ENCODE measurements at places on chromosomes 3 and 15.

DNA sequence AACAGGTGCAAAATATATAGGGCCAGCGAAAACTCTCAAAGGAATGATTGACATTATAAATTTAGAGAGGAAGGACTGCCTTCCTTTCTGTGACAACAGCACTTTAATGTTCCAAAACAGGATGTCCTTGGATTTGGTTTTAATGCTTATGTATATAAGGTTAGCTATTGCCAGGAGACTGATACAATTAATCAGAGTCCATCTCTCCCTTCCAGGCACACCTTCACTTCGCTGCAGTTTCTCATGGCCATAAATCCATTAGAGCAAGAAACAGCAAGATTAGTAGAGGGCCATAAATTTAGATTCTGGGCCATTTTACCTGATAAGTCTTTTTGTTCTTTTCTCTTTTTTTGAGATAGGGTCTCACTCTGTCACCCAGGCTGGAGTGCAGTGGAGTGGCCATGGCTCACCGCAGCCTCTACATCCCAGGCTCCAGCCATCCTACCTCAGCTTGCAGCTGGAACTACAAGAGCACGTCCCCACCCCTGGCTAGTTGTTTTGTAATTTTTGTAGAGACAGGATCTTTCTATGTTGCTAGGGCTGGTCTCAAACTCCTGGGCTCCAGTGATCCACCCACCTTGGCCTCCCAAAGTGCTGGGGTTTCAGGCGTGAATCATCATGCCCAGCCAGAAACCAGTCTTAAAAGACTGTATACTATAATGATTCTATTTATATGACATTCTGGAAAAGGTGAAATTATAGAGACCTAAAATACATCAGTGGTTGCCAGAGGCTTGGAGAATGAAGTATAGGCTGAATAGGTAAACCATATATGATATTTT lies 15.7 kb upstream of the TFRC start:
- DNase-seq = no peak

GRCh38 chr15:91929509-91929908 lies 76.0 kb downstream of the SLCO3A1 start:
- no peak for DNase-seq

DNA sequence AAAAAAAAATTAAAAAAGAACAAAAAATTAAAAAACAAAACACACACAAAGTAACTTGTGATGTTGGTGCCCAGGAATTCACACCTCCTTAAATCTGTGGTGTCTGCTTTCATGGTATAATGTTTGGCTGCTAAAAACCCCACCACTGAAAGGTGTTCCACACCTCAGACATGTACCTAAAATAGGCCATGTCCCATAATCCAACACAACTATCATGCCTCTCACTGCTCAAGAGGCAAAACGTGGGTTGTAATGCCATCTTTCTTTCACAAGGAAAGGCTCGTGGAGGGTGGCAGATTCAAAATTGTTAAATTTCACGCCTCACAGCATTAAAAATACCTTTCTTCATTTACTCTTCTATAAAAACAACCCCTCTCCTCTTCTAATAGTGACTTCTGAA lies 29.5 kb downstream of the MKRN2 start:
- no peak for DNase-seq

GRCh38 chr3:50415061-50415460 lies 55.7 kb upstream of the TMEM115 start:
- DNase-seq = no peak

DNA sequence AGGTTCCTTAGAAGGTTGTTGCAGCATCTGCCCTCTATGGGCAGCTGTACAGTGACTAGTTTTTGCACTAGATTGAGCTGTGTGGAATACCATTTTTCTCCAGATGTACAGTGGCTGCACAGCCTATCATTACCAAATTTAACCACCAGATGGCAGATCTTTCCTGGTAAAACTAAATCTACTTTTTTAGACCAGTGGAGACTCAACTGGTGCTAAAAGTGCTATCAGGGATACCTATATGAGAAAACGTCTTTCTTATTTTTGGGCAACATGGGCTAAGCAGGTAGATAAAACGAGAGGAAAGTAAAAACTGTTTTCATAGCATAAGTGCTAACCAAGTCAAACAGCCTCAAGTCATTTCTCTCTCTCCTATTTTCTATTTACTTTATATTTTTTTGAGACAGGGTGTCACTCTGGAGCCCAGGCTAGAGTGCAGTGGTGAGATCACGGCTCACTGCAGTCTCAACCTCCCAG lies 21.2 kb downstream of the IGSF10 start:
- DNase-seq = peak; percentile 76

DNA sequence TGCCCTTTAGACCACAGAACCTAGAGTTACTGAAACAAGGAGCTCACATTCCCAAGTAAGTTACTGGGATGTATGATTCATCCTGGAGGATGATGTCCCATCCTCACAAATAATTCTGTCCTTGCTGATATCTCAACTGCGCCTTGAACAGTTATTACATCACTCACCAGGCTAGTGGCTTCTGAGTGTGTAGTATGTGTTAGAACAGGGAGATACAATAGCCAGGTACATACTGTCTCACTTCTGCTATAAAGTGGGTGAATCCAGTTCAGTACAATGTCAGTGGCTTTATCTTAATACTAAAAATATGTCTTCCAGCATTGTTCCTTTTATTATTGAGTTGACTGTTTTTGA lies 483.2 kb upstream of the FRG2C start:
- DNase-seq = no peak

DNA sequence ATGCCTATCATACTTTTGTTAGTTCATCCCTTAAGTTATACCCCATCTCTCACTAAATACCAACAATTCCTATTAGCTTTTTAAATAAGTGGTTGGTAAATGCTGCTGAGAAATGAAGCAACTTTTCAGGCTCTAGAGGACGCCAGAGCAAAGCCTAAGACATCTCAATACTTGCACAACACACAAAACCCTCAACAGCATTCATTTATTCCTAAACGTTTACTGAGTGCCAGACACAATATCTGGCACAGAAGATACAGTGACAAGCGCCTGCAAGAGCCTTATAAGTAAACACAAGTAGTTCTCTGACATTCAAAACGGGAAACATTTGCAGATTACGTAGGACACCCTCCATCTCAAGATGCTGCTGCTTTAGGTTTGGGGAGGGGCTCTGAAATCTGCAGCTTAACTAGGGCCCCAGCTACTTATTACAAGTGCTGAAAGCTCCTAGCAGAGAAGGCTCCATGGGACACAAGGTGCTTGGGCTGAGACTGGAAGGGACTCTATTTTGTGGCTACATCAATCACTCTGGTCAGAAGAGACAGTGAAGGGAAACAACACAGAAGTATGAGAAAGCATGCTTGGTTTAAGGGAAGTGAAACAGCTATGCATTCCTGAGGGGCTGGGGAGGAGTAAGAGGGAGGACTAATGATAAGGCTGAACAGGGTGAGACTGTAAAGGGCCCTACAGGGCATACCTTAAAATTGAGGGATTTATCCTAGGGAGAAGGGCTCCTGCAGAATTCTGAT lies 311.3 kb downstream of the PLCL2 start:
- peak; percentile 32 for DNase-seq

DNA sequence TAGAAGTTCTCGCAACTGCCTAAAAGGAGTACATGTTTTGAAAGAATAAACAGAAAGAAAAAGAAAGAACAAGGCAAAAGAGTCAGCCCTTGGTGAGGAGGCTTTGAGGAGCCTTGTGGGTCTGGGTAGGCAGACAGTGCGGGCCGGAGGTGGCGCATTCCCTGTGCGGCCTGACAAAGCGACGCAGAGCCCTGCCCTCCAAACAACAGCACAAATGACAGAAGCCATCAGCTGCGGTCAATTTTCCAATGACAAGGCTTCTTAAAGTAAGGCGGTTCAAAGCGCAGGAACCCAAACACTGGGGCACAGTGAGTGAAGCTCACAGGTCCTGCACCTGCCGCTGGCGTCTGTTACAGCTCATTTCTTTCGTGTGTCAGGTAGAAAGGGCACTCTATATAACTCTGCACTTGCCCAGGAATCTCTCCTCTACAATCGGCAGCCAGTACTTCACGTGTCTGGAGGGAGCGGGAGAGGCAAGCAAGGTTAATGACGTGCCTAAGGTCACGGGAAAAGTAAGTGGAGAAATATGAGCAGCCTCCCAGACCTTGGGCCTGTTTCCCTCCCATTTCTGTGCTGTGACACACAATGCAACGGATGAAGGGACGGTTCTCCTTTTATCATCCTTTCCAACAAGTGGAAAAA lies 178.1 kb downstream of the OPA1 start:
- no peak for DNase-seq

DNA sequence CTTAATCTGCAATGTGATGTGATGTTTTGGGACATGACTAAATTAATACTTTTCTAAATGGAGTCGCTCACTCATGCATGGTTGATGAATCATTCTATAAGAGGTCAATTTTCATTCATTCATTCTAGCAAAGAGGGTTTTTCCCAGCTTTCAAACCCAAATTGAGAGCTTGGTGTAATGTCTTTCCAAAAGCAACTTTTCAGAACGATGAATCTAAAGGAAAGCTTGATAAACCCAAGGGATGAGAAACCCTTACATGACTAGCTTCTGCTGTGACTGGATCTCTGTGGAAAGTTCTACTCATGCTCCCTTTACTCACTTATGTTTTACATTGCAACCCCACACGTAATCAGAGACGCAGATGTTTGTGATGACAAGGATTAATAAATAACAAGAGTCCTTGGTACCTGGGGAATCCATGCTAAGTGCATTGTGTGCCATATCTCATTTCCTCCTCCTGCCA lies 47.7 kb downstream of the PDZRN3 start:
- no peak for DNase-seq

DNA sequence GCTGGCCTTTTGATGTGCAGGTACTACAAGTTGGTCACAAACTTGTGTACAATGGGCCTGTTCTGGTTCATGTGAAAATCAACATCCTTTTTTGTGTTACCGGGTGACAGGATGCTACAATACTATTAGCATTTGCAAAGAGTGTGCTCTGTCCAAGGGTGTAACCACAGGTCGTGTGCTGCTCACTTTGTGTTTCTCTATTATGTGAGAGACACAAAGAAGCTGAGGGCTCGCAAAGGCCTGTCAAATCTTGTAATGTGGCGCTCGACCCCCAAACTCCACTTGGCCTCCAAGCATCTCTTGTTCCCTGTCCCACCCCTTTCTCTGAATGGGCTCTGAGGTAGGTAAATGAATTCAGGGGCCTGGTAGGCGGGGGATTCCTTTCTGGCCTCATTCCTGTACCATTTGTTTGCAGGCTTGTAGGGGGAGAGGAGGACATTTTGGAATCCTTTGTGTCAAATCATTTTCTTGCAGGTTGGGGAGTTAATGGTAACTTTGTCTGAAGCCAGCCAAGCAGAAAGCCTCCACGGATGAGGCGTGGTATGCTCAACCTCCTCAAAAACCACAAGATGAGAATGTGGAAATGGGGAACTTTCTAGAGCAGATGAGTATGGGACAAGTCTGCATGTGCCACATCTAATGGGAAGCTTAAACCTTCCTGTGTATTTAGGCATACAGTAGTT lies 109.1 kb downstream of the OPA1 start:
- DNase-seq = peak; percentile 21

GRCh38 chr3:13063225-13063624 lies 10.0 kb downstream of the IQSEC1 start:
- DNase-seq = no peak

DNA sequence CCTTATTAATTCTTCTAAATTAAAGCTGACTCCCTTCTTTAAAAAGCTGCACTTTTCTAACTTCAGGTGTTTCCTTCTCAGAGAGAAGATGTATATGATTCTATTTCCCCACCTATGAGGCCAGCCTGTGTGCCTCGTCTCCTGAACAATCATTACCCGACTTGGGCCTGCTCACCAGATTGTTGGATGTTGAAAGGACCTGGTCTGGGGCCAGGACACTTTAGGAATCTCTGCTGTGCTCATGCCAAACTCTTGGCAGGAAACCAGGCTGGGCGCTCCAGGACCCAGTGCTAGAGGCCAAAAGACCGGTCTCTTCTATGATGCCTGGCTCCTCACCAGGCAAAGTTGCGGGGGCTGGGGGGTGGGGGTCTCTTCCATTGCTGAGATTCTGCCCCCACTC lies 16.9 kb upstream of the LRRC31 start:
- DNase-seq = no peak

DNA sequence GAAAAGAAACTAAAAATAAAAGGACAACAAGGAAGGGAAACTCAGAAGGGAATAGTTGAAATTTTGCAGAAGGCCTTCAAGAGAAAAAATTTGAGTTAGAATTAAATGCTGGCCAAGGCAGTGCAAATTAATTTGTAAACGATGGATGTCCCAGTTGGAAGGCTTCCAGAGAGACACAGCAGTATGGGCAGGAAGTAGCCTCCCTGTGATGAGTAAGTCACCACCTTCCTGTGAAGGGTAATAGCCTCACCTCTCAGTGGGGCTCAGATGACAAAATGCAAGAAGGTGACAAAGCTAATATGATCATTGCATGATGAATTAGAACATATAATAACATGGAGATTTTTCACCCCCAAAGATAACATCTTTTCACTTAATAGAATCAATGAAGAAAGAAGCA lies 27.3 kb upstream of the TMCO5A start:
- no peak for DNase-seq

GRCh38 chr15:33797651-33798050 lies 170.6 kb upstream of the CHRM5 start:
- no peak for DNase-seq

DNA sequence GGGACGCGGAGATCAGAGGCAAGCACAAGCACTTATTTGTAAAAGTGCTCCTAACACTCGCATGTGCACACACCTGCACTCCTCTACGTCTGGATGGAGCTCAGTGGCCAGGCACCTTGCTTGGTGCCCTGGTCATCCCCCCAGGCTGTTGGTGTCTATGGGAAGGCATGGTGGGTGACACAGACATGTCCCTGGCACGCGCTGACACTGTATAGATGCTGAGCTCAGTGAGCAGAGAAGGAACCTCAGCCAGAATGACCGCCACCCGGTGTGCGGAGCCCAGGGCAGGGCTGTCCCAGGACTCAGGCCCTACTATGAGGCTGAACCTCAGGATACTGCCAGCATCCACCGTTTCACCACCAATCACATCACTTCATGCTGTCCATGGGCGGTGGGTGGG lies 64.5 kb downstream of the NIPA2 start:
- no peak for DNase-seq

- DNase-seq = no peak
Measured at GRCh38 chr3:54046641-54047214, 75.6 kb upstream of the CACNA2D3 start.

GRCh38 chr3:191343913-191344312 lies 13.6 kb upstream of the UTS2B start:
- DNase-seq = no peak

GRCh38 chr3:27310688-27311087 lies 58.5 kb downstream of the NEK10 start:
- DNase-seq = peak; percentile 27

- no peak for DNase-seq
Measured at GRCh38 chr15:64515196-64515595, 54.8 kb downstream of the ZNF609 start.

- no peak for DNase-seq
Measured at GRCh38 chr15:38061856-38062649, 127.6 kb downstream of the TMCO5A start.
